ENCODE measurements at places on chromosomes 2 and 18.

- DNase-seq, result no peak
Measured at GRCh38 chr18:303011-303410, 35.2 kb upstream of the THOC1 start.

GRCh38 chr18:44041553-44041952 lies 639.1 kb upstream of the SETBP1 start:
- no peak for DNase-seq

- no peak for DNase-seq
Measured at GRCh38 chr2:201185863-201186262, 2.9 kb downstream of the CASP10 start.

DNA sequence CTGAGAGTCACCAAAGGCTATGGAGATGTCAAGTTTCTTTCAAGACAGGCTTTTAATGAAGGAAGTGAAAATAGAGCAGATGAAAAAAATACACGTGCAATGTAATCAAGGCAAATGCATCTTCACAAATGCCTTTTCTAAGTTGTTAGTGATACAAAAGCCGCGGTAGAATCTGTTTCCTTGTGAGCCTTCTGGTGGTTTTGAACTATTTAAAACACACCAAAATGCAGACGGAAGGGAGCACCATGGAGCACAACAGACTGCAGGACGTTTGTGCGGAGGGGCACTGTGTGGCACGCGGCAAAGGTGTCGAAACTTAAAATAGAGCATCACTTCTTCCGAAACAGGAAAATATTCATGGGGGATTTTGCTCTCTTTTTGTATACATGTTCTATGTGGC lies 65.0 kb upstream of the BOD1L2 start:
- no peak for DNase-seq

DNA sequence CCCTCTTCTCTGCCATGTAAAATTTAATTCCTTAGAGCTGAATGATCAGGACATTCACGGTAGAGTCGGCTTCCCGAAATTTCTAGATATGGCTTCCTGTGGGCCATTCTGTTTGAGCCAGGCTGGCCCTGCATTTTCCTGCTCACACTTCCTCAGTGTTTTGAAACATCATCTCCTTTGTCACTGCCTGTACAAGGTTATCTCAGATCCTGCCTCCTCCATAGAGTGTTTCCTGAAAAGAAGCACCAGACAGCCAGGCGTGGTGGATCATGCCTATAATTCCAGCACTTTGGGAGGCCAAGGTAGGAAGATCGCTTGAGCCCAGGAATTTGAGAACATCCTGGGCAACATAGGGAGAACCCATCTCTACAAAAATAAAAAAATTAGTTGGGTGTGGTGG lies 43.6 kb downstream of the GRHL1 start:
- DNase-seq, result no peak

DNA sequence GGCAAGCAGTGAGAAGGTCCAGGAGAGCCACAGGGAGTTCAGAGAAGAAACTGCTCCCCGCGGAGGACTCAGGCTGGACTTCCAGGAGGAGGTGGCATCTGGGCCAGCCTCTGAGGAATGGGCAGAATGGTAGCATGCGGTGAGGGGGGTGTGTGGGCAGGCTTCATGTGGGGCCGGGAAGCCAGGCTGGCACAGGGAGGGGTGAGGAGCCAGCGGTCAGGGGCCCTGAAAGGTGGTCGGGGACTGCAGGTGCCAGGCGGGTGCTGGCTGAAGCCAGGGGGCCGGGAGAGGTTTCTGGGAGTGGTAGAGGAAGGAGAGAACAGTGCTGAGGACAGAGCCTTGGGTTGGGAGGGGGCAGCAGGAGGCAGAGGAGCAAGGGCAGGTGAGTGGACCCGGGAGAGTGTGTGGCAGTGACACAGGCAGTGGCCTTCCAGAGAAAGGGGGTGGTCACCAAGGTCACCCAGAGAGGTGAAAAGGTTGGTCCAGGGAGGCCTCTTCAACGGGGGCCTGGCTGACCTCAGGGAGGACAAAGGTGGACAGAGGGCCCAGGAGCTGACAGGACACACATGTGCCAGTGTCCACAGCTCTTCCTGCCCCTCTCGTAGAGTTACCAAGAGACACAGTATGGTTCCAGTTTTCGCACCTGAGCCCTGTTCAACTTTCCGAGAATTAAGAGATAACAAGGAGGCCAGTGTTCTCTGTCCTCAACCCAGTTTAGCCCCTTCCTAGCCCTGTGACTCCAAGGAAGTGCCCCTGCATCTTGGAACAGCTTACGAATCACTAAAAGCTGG lies 101.2 kb upstream of the ASB18 start:
- DNase-seq, result no peak

DNA sequence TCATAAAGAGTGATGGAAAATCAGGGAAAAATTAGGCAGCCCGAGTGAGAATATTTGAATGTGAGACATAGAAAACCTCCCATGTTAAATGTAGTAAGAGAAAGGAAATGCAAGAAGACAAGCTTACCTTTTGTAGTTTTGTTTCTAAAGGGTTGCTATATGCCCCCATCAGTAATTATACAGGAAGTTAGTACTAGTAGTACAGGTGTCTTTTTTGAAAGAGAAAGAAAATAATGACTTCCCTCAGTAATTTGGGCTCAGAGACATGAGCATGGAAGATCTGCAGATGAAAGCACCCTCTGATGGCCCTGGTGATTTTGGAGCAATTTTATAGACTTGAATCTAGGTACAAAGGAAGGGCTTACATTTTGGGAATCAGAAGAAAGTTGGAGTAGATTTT lies 80.8 kb downstream of the RHBDD1 start:
- DNase-seq, result no peak

- DNase-seq, result no peak
Measured at GRCh38 chr2:227608561-227609338, 5.9 kb downstream of the SCYGR3 start.

Data from T-helper 2 cell (primary cell).